ENCODE measurements at places on chromosomes 16 and 17. TPM values are rescaled to one million over a fixed set of nuclear protein-coding genes. Genes with fewer than 3 reads are reported as not detected.

The XAF1 gene
- 4.5 TPM for total RNA-seq

DNA sequence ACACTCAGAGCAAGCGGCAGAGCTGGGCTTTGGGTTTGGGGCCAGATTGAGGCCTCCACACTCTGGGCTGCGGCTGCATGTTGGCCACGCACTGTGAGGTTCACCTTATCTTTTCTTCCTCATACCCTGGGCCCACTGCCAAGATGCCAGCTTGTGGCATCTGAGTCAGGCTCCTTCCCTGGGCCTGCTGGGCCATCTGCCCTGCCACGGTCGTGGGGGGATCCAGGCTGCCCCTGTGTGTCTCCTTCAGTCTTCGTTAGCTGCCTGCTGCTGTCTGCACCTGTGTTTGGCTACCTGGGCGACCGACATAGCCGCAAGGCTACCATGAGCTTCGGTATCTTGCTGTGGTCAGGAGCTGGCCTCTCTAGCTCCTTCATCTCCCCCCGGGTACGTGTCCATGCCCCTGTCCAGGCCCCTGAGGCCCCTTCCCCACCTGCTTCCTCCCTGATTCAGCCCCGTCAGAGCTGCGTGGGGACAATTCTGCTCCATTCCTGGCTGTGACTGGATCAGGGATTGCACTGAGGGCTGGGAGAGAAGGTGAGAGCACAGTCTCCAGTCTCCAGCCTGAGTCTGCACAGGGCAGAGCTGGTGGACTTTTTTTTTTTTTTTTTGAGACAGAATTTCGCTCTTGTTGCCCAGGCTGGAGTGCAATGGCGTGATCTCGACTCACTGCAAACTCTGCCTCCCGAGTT lies 11.2 kb downstream of the SPNS3 start:
- no peak for DNase-seq

DNA sequence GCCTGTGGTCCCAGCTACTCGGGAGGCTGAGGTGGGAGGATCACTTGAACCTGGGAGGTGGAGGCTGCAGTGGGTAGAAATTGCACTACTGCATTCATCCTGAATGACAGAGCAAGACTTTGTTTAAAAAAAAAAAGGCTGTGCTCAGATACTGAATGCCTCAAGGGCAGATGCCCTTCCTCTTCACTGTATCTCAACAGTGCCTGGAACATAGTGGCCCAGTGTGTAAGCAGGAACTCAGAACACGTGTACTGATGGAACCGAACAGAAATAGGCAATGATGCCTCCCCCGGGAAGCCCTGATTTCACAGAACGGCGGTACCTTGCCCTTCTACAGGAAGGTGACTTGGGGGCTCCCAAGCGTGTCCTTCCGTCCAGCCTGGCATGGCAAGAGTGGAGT lies 46.8 kb downstream of the PLXDC1 start:
- no peak for DNase-seq

DNA sequence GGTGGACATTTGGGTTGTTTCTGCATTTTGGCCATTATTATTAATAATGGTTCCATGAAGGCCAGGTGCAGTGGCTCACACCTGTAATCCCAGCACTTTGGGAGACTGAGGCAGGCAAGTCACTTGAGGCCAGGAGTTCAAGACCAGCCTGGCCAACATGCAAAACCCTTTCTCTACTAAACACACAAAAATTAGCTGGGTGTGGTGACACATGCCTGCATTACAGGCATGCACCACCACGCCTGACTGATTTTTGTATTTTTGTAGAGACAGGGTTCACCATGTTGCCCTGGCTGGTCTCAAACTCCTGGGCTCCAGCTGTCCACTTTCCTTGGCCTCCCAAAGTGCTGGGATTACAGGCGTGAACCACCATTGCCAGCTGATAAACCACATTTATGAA lies 58.5 kb downstream of the TNFRSF13B start:
- no peak for DNase-seq

DNA sequence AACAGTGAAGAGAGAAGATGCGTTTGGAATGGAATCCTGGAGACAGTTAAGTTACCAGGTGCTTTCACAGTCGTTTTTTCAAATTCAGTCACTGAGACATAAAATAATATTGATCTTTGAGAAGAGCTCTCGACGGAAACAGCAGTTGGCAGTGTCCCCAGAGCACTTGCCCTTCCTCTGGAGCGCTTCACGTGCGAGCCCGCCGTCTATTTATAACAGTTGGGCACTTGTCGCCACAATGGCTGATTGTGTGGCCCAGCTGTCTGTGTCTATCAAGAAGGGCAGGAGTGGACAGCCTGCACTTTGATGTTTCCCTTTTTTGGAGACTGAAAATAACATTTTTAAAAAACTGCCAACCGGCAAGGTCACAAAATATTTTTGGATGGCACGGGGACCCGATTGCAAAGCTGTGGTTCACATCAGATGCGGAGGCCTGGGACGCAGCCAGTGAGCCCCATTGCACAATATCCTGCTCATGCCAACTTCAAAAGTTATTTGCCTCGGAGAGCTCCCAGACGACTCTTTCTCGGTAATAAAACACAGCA lies 62.9 kb downstream of the ADCY9 start:
- no peak for DNase-seq

Measured in mesothelial cell of epicardium (in vitro differentiated cells).